ENCODE measurements at places on chromosomes 12 and 14. TPM values are rescaled to one million over a fixed set of nuclear protein-coding genes. Genes with fewer than 3 reads are reported as not detected.

SMIM41 gene
- 2.0 TPM for total RNA-seq

SLC38A2 gene
- total RNA-seq, result 1,357 TPM

PDZRN4 gene
- not detected for total RNA-seq

SERPINA9 gene
- total RNA-seq, result not detected

A2M gene
- total RNA-seq, result 239 TPM

GDF3 gene
- total RNA-seq, result not detected

PLEK2 gene
- 0.51 TPM for total RNA-seq

RAB5B gene
- 46.2 TPM for total RNA-seq

SYCP3 gene
- 0.26 TPM for total RNA-seq

PTHLH gene
- total RNA-seq, result 0.26 TPM

LRRK2 gene
- 10.8 TPM for total RNA-seq
